GM04504 (cell line): ENCODE measurements at places on chromosomes 1 and 21.

DNA sequence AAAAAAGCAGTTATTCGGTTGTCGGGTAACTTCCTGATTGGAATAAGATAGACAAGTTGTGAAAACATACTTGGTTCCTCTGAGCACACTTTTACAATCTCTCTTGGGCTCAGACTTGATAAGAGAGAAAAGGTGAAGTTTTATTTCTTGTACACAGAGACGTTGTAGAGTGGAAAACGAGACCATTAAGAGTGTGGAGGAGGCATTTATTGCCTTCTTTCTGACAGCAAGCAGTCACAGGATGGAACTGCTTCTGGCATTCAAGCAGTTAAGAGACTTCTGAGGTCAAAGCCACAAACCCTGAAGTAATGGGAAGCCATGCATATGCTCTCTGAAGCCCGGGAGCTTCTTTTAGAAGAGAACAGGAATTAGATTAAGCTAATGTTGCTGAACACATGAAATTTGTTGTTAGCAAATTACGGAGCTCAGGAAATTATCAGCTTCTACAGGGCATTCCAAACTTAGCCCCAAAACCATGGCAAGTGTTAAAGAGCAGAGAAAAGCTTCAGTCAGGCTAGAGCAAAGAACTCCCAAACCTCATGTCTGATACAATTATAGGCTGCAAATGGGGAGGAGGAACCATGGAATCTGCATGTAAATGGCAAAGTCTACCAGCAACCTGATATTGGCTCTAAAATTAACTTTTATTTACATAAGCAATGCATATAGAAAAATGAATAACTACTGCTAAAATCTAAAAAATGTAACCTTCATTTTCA lies 26.0 kb downstream of the S1PR1 start:
- no peak for DNase-seq

- DNase-seq = no peak
Observed at GRCh38 chr1:106889059-106889458, 167.4 kb upstream of the PRMT6 start.

GRCh38 chr1:216894494-216894893 lies 171.3 kb upstream of the ESRRG start:
- no peak for DNase-seq

- no peak for DNase-seq
Observed at GRCh38 chr1:68795956-68796355, 299.1 kb upstream of the DEPDC1 start.
